ENCODE measurements at places on chromosomes 5 and 9.

- DNase-seq, result no peak
These were observed 143.9 kb downstream of the CACNA1B start for GRCh38 chr9:138021251-138022056.

GRCh38 chr5:31285025-31285424 is 91.5 kb downstream of the CDH6 start:
- no peak for DNase-seq

DNA sequence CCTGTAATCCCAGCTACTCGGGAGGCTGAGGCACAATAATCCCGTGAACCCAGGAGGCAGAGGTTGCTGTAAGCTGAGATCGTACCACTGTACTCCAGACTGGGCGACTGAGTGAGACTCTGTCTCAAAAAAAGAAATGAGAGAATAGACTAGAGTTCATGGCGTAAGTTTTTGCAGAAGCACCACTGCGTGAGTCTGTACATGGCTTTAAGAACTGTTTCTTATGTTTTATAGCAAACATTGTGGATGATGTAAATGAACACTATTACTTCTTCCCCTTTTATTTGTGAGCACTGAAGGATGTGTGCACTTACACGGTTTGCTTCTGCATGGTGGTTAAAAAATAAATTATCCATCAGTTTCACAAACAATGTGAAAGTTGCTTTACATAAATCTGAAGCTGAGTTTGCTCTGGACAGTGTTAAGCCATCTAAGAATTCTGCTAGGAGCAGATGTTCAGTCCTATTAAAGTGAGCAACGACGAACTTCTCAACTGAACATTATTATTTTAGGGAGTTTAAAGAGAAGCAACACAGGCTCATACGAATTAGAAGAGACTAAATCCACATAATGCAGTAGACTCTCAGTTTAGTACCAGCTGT is 52.5 kb downstream of the ZFAND5 start:
- no peak for DNase-seq

DNA sequence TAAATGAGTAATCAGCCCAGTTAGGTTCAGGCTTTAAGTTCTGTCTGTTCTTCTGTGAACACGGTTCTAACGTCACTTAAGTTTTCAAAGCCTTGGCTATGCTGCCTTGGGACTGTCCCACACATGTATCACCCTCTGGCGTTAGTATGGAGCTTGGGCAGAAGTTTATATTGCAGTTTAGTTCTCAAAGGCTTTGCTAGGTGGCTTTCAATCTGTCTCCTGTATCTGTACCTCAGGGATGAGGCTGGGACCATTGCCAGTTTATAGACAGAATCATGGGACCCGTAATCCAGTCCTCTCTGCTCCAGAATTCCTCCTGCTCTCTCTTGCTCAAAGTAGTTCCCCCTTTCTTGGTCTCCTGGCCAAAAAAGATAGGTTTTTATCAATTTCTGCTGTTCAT is 12.1 kb downstream of the C9orf40 start:
- DNase-seq, result no peak

- DNase-seq, result no peak
These were observed 1.1 kb upstream of the ADAMTSL1 start for GRCh38 chr9:18472841-18473251.

DNA sequence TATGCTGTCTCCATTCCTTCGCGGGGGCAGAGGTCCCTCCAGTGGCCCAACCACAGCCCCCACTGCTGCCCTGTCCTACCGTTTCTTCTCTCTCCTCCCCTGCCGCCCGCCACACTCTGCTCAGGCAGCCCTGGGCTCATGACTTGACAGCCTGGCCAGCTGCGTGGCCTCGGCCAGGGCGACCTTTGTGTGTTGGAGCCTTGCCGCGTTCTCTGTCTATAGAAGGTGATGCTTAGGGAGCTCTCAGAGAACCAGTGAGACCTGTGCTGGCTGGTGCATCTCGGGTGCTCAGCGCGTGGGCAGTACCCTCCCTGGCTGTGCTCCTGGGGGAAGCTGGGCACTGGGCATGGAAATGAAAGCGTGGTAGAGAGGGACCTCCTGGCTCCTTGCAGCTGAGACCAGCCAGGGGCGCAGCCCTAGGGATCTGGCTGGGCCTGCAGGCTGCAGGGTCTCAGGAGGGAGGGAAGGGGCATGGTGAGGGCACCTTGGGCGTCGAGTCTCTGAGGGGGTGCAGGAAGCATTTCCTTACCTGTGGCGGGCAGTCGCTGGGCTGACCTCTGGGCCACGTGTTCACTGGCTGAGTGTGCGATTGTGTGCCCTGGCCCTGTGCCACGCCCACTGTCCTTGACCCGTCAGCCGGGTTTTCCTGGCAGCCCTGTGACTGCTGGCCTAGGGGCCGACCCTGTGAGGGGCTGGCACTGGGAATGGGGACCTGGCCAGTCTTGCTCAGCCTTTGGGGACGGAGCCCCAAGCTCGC is 50.3 kb downstream of the RXRA start:
- no peak for DNase-seq

- no peak for DNase-seq
These were observed 250.8 kb downstream of the SLIT3 start for GRCh38 chr5:169050146-169050571.

- DNase-seq, result no peak
These were observed 101.7 kb upstream of the PITX1 start for GRCh38 chr5:135135530-135136226.

- DNase-seq, result no peak
These were observed 86.6 kb upstream of the SLC24A2 start for GRCh38 chr9:19875291-19875920.

GRCh38 chr9:91403665-91404543 is 19.7 kb downstream of the NFIL3 start:
- DNase-seq, result no peak
